ENCODE measurements at places on chromosomes 12 and 14.

GRCh38 chr12:2737656-2738241 lies 57.0 kb upstream of the FKBP4 start:
- no peak for DNase-seq

- peak; percentile 35 for DNase-seq
These were observed 1598.3 kb downstream of the AACS start for GRCh38 chr12:126663304-126664094.

GRCh38 chr14:93879362-93879983 lies 47.7 kb upstream of the FAM181A start:
- DNase-seq, result no peak

DNA sequence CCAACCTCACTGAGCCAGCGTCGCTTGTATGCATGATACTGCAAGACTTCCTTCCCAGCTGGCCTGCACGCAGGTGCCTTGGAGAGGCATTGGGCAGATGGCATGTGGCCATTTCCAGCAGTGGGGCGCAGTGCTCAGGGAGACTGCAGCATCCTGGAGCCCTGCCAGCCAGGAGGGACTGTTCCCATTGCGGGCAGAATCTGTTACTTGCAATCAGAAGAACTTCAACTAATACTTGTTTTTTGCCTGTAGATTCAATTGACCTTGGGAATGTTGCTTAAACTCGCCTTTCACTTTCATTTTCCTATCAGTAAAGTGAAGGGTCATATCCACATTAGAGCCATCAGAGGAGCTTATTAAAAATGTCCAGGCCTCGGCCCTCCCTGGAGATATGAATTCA lies 29.8 kb downstream of the ANKRD9 start:
- DNase-seq, result peak; percentile 26

- no peak for DNase-seq
These were observed 11.9 kb downstream of the FGF6 start for GRCh38 chr12:4433745-4434058.

GRCh38 chr12:80576641-80577418 lies 130.6 kb upstream of the MYF6 start:
- DNase-seq, result no peak

DNA sequence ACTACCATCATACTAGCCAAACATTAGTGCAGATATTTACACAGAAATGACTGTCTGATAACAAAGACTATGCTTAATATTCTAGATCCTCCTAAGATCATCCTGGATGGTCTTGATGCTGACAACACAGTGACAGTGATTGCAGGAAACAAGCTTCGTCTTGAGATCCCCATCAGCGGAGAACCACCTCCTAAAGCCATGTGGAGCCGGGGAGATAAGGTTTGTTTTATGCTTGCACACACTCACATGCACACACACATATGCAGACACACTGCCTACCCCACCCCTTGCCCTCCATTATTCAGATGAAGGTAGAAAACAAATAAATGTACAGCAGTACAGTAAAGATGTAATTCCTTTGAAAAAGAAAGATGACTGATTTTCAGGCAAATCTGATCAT lies 44.4 kb upstream of the CHPT1 start:
- peak; percentile 12 for DNase-seq

DNA sequence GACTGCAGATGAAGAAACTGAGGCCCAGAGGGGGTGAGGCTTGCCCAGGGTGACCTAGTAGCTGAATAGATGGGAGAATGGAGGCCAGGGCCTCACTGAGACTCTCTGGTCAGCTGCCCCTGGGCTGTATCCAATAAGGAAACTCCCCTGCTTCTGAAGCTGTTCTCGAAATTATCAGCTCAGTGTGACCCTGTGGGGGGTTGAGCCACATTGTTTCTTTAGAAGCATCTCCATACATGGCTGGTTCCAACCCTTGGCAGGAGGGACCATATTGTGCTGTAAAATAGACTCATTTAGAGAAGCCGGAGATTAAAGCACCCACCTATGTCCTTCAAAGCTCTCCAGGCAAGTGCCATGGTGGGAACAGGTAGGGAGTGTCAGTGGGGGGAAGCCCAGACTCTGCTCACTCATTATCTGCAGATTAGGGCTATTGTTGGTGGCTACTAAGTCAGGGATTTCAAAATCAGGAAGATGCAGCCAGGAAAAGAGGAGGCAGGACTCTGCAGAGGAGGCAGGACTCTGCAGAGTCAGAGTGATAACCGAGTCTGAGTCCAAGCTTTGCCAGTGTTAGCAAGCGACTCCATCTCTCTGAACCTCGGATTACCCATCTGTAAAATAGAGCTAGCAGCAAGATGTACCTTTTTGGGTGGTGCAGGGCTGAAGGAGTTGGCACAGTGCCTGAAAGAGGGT lies 3.5 kb downstream of the SERPINA5 start:
- DNase-seq, result no peak

GRCh38 chr12:16611146-16611545 lies 5.2 kb upstream of the LMO3 start:
- DNase-seq, result no peak

DNA sequence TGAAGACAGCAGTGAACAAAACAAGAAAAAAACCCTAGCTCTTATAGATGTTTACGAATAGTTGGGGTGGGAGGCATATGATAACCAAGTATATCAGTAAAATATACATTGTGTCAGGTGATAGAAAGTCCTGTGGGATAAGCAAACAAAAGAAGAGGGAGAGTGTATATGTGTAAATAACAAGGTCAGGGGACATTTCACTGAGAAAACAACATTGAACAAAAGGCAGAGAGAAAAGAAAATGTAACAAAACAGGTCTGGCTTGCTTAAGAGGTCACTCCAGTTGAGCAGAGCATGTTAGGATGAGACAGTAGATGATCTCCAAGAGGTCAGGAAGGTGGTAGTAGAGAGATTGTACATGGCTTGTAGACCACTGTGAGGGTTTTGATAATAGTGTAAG lies 304.1 kb downstream of the ACSS3 start:
- no peak for DNase-seq

DNA sequence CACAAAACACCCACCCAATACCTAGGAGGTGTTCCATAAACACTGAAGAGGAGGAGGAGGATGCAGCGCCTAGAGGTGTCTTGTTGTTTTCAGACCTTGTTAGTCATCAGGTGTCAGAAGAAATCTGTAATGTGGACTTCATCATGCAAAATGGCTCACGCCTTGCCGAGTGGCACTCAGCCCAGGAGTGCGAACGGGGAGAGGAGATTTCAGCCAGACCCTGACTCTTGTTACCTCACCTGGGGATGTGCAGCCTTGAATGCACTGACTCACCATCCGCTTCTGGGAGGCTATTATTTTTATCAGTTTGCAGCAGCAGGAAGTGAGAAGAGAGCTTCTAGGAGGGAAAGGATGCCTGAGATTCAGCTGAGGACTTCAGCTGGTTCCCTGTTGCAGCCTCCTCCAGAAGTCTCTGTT lies 48.2 kb upstream of the PLXNC1 start:
- peak; percentile 43 for DNase-seq

DNA sequence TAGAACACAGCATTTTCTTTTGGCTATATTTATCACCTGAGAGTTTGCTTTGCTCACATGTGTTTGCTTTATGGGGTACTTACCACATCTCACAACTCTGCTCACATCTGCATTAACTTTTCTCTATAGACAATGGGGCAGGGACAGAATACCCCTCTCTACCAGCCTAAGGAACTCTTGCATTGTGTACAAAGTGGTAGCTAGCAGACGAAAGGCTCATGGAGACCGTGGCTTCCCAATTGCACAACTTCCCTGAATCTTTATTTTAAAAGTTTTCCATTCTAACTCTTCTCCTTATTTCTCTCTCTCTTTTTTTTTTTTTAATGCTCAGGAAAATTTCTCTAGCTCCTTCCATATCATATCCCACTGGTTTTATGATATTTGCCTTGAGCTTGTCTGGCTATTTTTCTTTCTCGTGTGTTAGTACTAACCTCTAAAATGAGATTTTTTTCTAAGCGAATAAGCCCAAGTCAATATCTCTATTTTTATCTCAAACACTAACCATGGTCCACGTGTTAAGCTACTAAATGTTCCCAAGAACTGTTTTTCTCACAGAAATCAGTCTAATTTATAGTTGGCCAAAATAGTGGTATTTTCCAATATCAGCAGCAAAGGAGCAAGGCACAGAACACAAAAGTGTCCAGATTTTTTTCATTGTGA lies 155.2 kb downstream of the STXBP6 start:
- no peak for DNase-seq

GRCh38 chr12:9068600-9068999 lies 47.1 kb downstream of the A2M start:
- no peak for DNase-seq

DNA sequence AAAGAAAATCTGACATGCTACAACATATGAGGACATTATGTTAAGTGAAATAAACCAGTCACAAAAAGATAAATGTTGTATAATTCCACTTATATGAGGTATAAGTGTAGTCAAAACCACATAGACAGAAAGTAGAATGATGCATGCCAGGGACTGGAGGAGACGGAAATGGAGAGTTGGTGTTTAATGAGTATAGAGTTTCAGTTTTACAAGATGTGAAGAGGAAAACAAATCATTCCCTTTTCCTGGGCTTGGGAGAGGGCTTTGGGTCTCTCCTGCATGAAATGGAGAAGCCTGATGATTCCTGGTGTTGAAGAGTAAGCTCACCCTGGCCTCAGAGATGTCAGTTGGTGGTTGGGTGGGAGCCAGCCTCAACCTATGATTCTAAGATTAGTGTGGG lies 158.4 kb upstream of the PLXNC1 start:
- no peak for DNase-seq

- peak; percentile 26 for DNase-seq
These were observed 5.0 kb upstream of the TINF2 start for GRCh38 chr14:24247422-24247821.

GRCh38 chr12:25701290-25701689 lies 148.2 kb upstream of the LMNTD1 start:
- DNase-seq, result no peak

GRCh38 chr14:99930420-99931274 lies 134.6 kb upstream of the EVL start:
- peak; percentile 54 for DNase-seq

GRCh38 chr14:39233680-39234326 lies at the start of gene MIA2:
Gene MIA2 (plus strand): TSS chr14:39233915. CDS start chr14:39234115, 200 bp downstream.
- DNase-seq, result no peak

- peak; percentile 50 for DNase-seq
These were observed 98.1 kb downstream of the NCOR2 start for GRCh38 chr12:124469193-124469888.

DNA sequence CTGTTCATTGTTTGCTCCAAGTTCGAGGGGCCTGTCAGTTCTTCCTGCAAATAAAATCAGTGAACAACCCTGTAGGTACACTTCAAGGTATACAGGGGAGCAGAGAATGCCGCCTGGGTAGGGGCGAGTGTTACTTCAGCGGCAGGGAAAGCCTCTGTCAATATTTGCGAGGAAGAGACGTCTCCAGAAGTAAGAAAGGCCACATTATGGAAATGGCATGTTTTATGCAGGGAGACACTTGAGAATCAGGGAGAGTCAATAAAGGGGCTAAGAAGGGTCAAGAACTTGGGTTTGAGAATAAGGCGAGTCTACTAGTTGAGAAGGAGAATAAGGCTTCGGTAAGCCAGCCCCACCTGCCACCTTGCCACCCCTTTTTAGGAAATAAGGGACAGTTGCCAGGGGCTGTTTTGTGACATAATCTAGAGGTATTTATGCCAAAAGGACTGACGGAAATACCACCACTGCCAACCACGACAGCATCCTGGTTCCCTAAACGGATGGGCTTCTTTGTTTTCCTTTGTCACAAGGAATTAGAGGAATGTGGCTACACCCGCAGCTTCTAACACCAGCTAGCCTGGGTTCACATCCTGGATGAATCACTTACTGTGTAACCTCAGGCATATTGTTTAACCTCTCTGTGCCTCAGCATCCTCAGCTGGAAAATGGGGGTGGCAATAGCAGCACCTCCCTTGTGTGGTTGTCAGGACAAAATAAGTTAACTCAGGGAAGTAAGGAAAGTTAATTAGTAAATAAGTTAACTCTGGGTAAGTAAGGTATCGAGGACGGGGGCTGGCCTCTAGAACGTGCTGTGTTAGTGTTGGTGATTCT lies 67.7 kb downstream of the EID3 start:
- no peak for DNase-seq

DNA sequence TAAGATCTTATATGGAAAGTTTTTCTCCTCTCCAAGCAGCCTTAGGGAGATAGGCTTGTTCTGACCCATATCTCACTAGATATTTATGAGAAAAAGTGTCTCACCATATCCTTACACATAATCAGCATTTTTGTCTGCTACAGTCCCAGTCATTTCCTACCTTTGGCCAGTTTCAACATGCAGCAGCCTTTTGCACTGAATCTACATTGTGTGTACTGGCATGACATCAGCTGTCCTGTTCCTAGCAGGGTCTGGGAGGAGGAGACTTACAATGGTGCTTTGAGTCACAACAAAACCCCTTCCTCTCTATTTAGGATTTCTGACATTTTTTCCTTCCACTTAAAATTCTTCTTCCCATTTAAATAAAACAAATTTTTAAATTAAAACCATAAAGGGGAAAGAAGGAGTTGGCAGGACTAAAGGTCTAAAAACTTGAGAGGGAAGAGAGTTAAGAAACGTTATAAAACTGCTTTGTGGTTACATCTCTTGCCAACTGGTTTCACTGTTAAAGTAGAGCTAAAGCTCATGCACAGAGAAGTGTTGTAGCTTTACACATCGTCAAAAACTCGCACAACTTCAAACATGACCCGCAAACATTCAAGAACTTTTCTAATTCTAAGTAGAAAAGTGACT lies 53.3 kb upstream of the CERS5 start:
- DNase-seq, result no peak

DNA sequence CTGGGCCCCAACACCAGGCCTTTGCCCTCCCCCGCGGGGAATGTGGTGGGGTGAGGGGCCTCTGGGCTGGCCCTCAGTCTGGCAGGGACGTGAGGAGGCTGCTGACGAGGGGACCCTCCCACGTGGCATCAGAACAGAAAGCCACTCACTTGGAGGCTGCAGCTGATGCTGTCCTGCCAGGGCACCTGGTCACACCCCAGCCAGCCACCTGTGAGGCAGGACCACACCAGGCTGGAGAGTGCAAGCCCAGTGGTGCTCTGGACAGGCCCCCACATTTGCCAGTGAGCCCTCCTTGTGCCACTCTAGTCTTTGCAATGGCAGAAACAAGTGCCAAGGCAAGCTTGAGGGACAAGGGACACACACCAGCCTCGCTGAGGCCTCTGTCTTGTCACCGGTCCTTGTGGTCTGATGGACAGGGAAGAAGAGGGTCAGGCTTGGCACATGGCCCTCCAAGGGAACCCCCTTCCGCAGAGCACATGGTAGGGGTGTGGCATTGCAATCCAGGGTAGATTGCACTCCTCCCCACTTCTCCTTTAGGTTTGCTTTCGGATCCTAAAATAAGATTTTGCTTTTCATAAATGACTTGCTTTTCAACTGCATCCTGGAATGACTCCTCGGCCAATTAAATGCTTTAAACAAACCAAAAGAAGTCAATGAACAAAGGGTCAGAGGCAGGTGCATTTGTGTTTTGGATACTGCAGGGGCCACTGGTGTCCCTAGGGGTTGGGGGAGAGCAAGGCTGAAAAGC lies 53.7 kb downstream of the CCDC88C start:
- no peak for DNase-seq

DNA sequence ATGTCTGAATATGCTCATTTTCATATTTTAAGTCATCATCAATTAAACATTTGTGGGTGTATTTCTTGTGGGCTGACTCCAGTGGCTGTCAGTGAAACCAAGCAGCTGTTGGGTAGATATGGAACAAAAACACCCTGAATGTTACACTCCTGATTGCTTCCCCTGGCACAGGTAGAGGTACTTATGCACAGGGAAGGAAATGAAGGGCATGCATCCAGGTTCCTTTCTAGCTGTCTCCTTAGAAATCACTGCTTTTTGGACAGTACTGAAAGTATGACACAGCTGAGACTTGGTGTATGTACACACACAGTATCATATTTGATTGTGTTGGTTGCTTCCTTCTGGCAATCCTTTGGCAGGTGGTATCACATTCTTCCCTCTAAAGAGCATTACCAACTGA lies 1006.7 kb downstream of the DIO2 start:
- DNase-seq, result no peak

GRCh38 chr14:33539918-33540357 lies 410.9 kb downstream of the EGLN3 start:
- no peak for DNase-seq
